Right hindlimb (tissue), 1 donor: ENCODE measurements at places on chromosomes 7 and 10.

DNA sequence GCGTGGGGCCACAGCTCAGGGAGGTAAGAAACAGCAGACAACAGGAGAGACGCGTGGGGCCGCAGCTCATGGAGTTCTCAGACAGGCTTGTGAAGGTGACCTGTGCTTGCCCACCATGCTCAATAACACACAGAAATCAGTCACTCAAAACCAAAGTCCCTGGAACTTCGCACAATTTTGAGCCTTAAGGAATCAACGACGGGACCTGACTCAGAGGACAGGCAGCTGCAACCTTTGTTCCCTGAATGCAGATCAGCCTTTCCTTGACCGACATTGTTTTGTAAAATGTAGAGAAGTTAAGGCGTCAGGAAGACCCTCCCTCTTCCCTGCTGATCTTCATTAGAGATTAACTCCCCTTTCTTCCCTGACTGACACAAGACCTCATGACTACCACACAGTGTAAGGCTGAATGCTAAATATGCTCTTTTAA, 8.5 kb upstream of the KNDC1 start:
- DNase-seq, result no peak

- DNase-seq, result no peak
Measured at GRCh38 chr10:29900865-29901264, 158.5 kb downstream of the JCAD start.

DNA sequence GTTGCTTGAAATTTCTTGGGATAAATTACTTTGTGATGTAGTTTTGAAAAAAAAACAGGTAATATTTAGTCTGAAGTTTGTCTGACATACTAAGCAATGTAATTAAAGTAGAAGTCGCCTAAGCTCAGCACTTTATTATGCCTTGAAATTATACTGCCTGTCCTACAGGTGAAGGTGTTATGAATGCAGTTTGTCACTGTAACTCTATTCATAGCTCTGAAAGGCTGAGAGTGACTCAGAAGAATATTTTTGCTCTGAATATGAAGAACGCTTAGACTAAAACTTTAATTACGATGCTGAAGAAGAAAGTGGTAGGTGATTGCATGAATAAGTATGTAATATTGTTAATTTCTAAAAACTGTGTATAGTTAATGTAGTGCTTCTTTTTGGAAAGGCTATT, 9.2 kb downstream of the CFTR start:
- DNase-seq, result no peak

GRCh38 chr10:29517352-29517923, 117.3 kb downstream of the SVIL start:
- DNase-seq, result no peak

DNA sequence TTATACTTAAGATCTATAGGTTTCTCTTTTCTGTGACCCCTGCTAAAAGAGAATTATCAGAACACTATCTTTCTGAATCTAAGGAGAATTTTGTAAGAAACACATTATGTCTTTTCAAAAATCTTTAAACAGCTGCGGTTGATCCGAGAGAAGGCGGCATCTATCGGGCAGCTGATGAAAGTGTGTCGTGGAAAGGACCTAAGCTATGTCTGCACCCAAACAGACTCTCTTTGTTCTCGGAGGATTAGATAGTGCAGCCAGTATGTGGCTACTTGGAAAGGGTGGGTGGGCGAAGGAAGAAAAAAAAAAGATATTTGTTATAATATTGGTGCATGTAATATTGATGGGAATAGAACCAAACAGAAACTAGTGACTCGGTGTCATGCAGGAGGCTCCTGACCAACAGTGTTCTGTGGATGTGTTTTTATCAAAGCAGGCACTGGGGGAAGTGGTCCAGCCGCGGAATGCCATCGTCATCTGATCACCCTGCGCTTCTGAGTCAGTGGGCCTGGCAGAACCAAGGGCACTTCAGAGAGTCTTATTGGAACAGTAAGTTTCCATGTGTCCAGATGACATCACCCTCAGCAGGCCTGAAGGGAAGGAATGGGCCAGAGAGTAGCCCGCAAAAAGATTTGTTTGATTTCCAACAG, 509.7 kb upstream of the AKR1E2 start:
- peak; percentile 42 for DNase-seq

DNA sequence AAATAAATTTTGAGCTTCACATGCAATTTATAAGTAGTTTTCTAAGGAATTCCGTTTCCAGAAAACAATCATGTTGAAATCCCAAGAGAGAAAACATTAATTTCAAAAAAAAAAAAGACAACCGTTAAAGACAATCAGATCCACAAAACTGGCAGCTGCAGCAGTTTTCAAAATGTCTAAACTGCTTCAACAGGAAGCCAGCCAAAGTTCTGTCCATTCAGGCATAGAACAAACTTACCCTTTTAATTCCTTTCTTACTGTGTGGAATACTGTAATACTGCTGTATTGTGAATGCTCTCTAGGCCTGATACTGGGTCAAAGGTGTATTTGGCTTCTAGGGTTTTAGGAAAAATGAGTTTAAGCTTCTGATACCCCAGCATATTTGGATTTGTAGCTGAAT, 31.6 kb downstream of the HOXA1 start:
- DNase-seq, result no peak

DNA sequence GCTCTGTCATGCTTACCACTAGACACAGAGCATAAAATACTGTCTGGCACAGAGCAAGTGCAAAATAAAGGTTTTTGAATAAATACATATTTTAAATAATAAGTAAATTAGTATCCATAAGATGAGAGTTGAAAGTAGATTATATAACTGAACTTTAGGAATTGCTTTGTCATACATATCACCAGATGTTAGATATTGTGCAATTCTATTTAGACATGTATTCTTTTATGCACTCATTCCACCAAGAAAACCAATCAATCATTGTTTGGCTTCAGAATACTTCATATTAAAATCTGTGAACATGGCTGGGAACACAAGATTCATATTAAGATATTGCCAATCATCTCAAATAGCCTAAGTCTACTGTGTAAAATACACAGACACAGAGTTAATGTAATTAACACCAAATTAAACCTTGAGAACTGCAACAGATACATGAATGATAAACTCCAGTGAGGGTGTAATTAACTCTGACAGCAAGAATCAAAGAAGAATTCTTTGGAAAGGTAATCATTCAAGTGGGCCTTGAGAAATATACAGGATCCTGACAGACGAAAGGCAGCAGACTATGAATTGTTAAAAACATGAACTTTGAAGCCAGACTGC, 201.0 kb upstream of the PTN start:
- DNase-seq, result no peak

DNA sequence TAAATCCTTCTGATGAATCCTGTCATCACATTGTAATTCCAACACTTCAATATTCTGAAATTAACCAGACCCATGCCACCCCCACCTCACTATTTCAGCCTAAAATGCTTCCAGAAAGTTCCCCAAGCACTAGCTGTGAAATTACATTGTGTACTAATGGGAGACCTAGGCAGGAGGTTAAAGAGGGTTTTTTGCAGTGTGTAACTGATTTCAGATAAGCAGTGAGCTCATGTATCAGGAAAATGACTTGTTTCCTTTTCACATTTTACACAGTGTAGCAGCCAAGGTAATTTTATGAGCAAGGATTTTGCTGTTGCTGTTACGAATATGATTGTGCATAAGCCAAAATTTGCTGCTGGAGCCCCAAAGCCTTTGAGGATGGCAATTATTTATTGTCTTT, 129.0 kb downstream of the INHBA start:
- DNase-seq, result no peak

DNA sequence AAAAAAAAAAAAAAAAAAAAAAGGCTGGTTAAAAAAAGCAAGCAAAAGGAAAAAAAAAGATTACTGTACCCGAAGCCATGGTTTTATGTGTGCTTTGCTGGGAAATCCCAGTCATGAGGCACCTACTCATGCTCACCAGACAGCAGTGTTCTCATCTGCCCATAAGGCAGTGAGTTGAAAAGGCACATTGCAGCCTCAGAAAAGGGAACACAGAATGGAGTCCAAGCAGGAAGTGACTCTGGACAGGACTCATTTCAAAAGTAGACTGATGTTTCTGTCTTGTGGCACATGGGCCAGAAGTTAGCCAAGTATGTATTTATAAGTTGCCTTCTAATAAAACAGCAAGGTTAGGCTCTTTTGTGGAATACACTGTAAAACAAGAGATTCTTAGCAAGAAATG, 40.2 kb downstream of the PDSS1 start:
- DNase-seq, result no peak

GRCh38 chr7:128737867-128738385, 1.2 kb upstream of the CALU start:
- no peak for DNase-seq

DNA sequence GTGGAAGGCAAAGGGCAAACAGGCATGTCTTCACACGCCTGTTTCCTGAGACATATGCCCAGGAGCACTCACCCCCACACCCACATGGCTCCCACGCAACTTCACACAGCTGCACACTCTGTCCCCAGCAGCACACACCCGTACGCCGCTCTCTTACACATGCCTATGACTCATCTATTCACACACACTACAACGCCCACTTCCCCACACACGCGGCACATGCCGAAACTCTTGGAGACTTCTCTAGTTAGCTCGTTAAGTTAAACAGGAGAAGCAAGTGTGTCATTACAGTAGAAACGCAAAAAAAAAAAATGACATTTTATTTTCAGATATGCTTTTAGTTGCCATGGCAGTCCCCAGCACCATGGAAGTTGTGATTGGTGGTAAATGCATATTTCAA, 6.7 kb downstream of the CALN1 start:
- DNase-seq, result no peak
